Endothelial cell of umbilical vein (primary cell): ENCODE measurements at places on chromosomes 3 and 15. TPM values are rescaled to one million over a fixed set of nuclear protein-coding genes. Genes with fewer than 3 reads are reported as not detected.

Gene FBXO40
- not detected in 2 replicates for total RNA-seq

GRCh38 chr15:52790169-52790708 is at the start of gene ONECUT1:
Gene ONECUT1 (minus strand): TSS chr15:52790336. CDS start chr15:52789884, 452 bp downstream.
- peak; percentile 44 for DNase-seq
- no peak within 1 kb of the TSS for H3K4me3 ChIP-seq
- H3K4me1 ChIP-seq = peaks cover 9% of the 10 kb centered on the region
- no peak within 1 kb of the TSS for H3K27ac ChIP-seq
- peaks cover 92% of the 10 kb centered on the region for H3K27me3 ChIP-seq

- peaks cover 28% of the 10 kb centered on the region for H3K27me3 ChIP-seq
- no peaks in the 10 kb centered on the region for H3K36me3 ChIP-seq
- DNase-seq = no peak
- H3K4me1 ChIP-seq = no peaks in the 10 kb centered on the region
Measured at GRCh38 chr3:139934613-139935015, 371 bp upstream of the CLSTN2 start.

- H3K27ac ChIP-seq = peak within 1 kb of the TSS; percentile 69
- peak within 1 kb of the TSS; percentile 95 for H3K4me3 ChIP-seq
- H3K4me1 ChIP-seq = peaks cover 22% of the 10 kb centered on the region
Measured at GRCh38 chr15:38252481-38253350, at the start of gene SPRED1. Gene SPRED1 (plus strand): TSS chr15:38252836. CDS start chr15:38253186, 350 bp downstream.

DNA sequence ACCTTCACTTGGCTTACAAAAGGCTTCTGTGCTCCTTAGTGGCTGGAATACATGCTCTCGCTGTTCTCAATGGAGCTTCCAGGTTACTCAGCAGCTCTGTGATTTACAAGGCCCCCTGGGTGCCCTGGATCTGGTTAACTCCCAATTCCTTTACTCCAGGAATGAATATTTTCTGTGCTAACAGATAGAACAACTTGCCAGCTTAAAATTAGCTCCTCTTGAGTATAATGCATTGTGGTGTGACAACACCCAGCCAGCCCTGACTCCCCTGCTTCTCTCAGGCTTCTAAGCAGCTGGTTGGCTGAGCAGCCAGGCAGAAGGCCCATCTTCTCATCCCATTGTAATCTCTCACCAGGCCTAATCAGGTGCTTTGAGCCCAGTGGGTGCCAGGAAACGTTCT is 246.4 kb downstream of the ALCAM start:
- H3K27ac ChIP-seq = no peak overlapping the region
- no peak for DNase-seq
- H3K27me3 ChIP-seq = no peaks in the 10 kb centered on the region
- H3K4me1 ChIP-seq = no peaks in the 10 kb centered on the region

Gene RABL3
- total RNA-seq = 24.9 and 25.9 TPM in 2 replicates

Gene SKIC8
- total RNA-seq = 49.0 and 49.7 TPM in 2 replicates

Gene USP50
- total RNA-seq = not detected in 2 replicates

DNA sequence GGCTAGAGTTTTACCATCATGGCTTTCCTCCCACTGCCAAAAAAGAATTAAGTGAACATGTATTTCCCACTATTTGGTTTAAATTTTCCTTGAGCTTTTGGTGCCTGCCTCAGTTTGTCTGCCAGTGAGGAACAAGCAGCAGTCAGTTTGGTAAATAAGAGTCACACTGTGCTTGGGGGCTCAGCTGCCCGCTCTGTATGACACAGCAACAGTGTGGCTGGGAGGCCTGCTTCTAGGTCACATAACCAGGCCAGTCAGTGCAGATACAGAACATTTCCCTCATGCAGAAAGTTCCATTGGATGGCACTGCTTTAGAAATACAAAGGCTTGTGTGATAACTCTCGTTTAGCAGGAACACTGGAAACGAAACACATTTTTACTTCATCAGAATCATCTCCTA is 25.7 kb downstream of the FYCO1 start:
- H3K36me3 ChIP-seq = peaks cover 6% of the 10 kb centered on the region
- H3K27ac ChIP-seq = no peak overlapping the region
- no peak overlapping the region for H3K4me3 ChIP-seq
- no peaks in the 10 kb centered on the region for H3K4me1 ChIP-seq

- no peaks in the 10 kb centered on the region for H3K27me3 ChIP-seq
- H3K27ac ChIP-seq = no peak overlapping the region
- peaks cover 14% of the 10 kb centered on the region for H3K4me1 ChIP-seq
- DNase-seq = peak; percentile 51
Measured at GRCh38 chr15:41011055-41011815, 58.0 kb downstream of the CHAC1 start.

GRCh38 chr3:48397767-48398681 is 26.0 kb downstream of the FBXW12 start:
- no peaks in the 10 kb centered on the region for H3K36me3 ChIP-seq
- DNase-seq = no peak
- no peak overlapping the region for H3K27ac ChIP-seq
- H3K4me1 ChIP-seq = peaks cover 10% of the 10 kb centered on the region

GRCh38 chr3:71046791-71047190 is 536.7 kb downstream of the FOXP1 start:
- H3K27ac ChIP-seq = peak overlapping the region; percentile 88
- DNase-seq = no peak
- no peak overlapping the region for H3K4me3 ChIP-seq
- peaks cover 17% of the 10 kb centered on the region for H3K36me3 ChIP-seq
